Calu3 (cell line): ENCODE measurements at places on chromosomes 5 and 9. TPM values are rescaled to one million over a fixed set of nuclear protein-coding genes. Genes with fewer than 3 reads are reported as not detected.

The SGCD gene
- total RNA-seq: not detected in 2 replicates

DNA sequence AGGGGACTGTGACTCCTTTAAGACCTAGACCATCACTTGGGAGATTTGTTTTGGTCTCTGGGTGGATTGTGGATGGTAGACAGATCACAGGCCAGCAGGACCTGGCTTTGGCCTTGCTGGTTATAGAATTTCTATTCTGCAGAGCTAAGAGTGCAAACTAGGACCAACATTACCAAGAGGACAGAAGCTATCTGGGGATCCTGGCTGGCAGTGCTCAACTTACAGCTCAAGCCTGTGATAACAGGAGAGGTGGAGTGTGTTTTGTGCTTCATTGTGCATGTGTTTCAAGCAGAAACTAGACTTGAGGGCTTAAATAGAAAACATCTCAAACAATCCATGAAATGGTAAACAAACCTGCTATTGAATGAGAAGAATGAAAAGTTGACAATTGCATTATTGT, 106.7 kb downstream of the ZNF462 start:
- H3K27me3 ChIP-seq: no peaks in the 10 kb centered on the region
- H3K36me3 ChIP-seq: peaks cover 5% of the 10 kb centered on the region
- DNase-seq: no peak
- H3K27ac ChIP-seq: no peak overlapping the region

GRCh38 chr9:13221741-13222140, 57.8 kb downstream of the MPDZ start:
- H3K36me3 ChIP-seq: no peaks in the 10 kb centered on the region
- DNase-seq: no peak
- no peaks in the 10 kb centered on the region for H3K4me1 ChIP-seq

The C1QTNF2 gene
- not detected in 2 replicates for total RNA-seq

GRCh38 chr9:138038244-138038671, 160.7 kb downstream of the CACNA1B start:
- no peak overlapping the region for H3K27ac ChIP-seq
- H3K36me3 ChIP-seq: no peaks in the 10 kb centered on the region
- no peak for DNase-seq
- H3K4me3 ChIP-seq: no peak overlapping the region
